NCI-H526 (cell line): ENCODE measurements at places on chromosomes 7 and 10.

DNA sequence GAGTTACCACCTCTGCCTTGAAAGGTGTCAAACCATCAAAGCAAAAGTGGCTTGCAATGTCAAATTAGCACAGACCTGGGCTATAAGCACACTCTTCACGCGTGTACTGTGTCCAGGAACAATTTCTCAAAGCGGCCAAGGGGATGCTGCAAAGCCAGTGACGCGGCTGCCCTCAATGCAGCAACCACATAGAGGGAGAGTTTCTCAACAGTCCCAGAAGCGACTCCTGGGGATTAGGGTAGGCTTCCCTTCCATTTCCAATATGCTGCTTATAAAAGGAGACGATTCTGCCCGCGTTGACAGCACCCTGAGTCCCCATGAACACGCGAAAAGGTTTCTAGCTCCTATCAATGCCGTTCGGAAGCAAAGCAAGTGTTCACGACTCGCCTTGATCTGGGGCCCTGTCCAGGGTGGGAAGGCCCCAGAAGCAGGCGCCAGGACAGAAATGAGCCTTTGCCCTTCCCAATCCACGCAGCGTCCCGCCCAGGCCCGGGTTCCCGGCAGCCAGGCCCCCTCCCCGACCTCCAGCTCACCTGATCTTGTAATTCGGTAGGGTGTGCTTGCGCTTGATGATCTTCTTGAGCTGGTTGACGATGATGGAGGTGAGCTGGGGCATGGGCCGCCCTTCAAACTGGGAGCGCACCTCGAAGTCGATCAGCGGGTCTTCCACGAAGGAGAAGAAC is 1.3 kb downstream of the PDZD8 start:
- DNase-seq = peak; percentile 25

- DNase-seq = no peak
These were observed 113.0 kb downstream of the SGMS1 start for GRCh38 chr10:50510517-50511473.

GRCh38 chr7:44145969-44146911 is 5.1 kb upstream of the MYL7 start:
- DNase-seq = peak; percentile 89

- no peak for DNase-seq
These were observed 599.3 kb upstream of the MKI67 start for GRCh38 chr10:128725531-128725930.

DNA sequence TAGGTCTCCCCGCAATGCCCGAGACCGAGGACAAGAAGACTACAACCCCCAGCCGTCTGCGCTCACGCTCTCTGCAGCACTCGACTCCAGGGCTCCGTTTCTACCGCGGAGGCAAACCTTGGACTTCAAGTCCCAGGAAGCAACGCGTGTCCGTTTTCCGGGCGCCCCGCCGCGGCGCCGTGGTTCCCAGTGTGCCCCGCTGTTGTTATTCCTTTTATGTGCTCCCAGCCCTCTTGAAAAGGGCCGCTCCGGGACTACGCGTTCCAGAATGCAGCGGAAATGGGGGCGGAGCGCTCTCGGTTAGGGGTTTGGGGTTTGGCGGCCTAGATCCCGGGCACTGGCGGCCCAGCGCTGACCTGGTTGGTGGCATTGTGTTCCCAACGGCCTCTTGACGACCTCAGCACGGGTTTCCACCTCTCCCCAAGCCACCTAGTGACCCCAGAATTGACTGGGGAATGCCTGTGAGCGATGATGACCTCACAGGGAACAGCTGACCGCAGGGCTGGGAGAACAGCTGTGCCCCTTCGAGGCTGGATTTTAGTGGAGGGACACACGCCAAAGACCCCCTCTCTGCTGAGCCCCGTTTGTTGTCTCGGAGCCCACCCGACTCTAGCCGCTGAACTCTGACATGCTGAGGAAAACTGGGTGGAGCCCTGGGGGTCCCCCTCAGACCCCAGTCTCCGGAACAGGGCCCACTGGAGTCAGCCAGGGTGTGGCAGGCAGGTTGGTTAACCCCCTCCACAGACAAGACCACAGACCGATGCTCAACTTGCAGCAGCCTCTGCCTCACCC is 488 bp upstream of the CDK5 start:
- peak; percentile 100 for DNase-seq

GRCh38 chr7:16914771-16915170 is 33.0 kb upstream of the AGR3 start:
- no peak for DNase-seq

GRCh38 chr10:28963539-28964221 is 286.4 kb downstream of the BAMBI start:
- DNase-seq = no peak

GRCh38 chr10:101614663-101615524 is 26.8 kb downstream of the DPCD start:
- no peak for DNase-seq

- no peak for DNase-seq
These were observed at the start of gene LRRC72 for GRCh38 chr7:16526742-16527540. Gene LRRC72, plus strand, starts transcription at chr7:16526825. Its CDS starts 128 bp downstream, at chr7:16526953.

DNA sequence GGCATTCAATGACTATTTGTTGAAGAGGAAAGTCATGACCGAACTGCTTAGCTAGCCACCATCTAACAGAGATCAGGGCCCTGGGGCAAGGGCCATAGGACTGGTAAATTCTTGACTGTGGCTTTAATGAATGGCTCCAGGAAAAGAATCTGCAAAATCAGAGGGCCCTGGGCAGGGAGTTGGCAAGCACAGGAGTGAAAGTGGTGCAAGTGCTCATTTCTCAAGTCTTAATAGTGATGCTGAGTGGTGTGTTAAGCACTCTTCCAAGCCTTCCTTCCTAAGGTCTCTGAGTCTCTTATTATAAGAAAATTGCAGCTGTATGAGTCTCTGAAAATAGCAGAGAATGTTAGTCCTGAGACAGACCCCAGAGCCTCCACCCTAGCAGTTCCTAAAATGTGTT is 46.3 kb upstream of the EGR2 start:
- no peak for DNase-seq

DNA sequence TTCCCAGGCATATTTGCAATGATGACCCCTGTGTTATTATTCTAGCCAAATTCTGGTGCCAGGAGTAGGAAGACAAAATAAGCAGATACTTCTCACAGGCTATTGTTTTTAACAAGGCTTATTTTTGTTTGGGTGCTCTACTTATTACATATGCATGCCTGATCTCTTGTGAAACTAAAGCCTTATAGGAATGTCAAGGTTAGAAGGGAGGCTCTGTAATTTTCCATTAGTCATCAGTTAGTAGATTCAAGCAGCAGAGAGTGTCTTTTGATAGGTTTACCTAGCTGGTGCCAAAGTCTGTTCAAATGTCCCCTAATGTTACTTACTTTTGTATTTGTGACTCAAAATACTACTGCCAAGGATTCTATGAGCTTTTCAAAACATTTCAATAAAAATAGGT is 11.7 kb upstream of the TMEM106B start:
- DNase-seq = no peak

GRCh38 chr10:129602938-129603535 is 136.0 kb downstream of the MGMT start:
- DNase-seq = no peak

DNA sequence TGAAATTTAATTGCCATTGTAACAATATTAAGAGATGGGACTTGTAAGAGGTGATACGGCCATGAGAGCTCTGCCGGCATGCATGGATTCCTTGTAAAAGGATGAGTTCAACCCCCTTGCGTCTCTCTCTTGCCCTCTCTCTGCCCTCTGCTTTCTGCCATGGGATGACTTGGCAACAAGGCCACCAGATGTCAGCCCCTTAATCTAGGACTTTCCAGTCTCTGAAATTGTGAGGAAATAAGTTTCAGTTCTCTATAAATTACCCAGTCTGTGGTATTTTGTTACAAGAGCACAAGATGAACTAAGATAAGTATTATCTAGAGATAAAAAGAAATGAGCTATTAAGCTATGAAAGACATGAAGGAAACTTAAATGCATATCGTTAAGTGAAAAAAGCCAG is 145.7 kb upstream of the AHR start:
- DNase-seq = no peak

DNA sequence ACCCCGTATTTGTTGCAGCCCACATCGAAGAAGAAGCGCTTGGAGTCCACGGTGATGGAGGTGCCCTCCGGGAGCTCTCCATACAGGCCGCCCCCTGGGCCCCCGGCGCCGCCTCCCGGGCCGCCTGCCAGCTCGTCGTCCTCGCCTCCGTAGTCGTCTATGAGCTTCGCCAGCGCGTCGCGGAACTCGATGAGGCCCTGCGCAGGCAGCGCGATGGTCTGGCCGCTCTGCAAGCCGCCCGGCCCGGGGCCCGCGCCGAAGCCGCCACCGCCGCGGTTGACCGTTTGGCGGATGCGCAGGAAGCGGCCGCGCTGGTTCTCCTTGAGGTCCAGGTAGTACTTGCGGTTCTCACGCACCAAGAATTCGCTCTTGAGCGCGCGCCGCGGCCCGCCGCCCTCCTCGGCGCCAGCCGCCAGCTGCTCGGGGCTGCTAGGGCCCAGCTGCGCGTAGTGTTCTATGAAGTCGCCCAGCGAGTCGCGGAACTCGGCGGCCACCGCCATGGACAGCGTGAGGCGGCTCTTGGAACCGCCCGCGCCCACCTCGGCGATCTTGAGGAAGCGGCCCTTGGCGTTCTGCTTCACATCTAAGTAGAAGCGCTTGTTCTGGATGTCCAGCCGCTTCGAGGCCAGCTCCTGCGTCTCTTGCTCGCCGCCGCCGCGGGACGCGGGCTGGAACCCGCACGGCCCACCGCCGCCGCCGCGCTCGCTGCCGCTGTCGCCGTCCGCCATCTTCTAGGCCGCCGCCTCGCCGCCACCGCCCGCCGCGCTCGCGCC is 523 bp downstream of the PURB start:
- no peak for DNase-seq

- no peak for DNase-seq
These were observed 92.6 kb upstream of the KIF5B start for GRCh38 chr10:32148864-32149251.

DNA sequence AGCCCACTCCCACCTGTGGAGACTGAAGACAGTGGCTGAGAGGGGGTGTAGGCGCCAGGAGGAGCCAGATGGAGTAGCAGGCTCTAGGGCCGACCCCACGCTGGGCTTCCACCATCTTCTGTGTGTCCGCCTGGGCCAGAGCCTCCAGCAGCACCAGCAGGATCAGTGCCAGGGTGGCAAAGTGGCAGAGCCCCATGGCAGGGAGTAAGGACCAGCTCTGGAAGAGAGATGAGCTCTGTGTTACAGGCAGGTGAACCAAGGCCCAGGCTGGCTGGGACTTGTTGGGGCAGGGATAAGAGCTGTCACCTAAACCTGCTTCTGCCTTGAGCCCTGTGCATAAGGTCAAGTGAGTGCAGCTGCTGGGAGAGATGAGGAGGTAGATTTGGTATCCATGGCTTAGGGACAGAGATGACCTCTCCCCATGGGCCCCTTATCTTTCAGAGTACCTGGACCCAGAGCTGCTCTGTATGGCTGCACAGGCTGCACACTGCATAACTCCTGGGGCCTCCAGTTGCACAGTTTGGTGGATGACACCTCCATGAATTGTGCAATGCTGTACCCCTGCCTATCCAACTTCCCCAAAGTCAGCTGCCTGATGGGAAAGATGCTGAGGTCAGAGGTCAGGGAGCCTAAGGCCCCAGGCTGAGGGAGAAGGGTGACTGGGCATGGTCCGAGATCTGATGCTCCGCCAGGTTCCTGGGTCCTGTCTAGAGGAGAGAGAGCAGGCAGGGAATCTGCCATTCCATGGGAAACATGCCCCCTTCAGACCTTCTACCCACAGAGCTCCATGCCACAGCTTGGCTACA is 7.4 kb upstream of the SAMD8 start:
- DNase-seq = no peak
